ENCODE measurements at places on chromosomes 2 and 18. TPM values are rescaled to one million over a fixed set of nuclear protein-coding genes. Genes with fewer than 3 reads are reported as not detected.

The GPATCH11 gene
- 6.9 TPM for total RNA-seq

The CKAP2L gene
- total RNA-seq = 19.4 TPM

The KCNJ3 gene
- total RNA-seq = not detected

The TGFBRAP1 gene
- 12.2 TPM for total RNA-seq

The OTOF gene
- not detected for total RNA-seq

The HADHB gene
- 81.8 TPM for total RNA-seq

The SIX2 gene
- 0.72 TPM for total RNA-seq

The FBXO48 gene
- total RNA-seq = 0.65 TPM

The LOXHD1 gene
- not detected for total RNA-seq

The GKN1 gene
- total RNA-seq = not detected

The SERPINE2 gene
- total RNA-seq = 81.3 TPM

The NT5C1B gene
- total RNA-seq = not detected

The FKBP1B gene
- 20.7 TPM for total RNA-seq

The CPLX4 gene
- not detected for total RNA-seq

The DHRS9 gene
- 0.65 TPM for total RNA-seq

The MBOAT2 gene
- total RNA-seq = 34.9 TPM

The CMPK2 gene
- 4.7 TPM for total RNA-seq

The EMILIN2 gene
- total RNA-seq = 12.4 TPM

The DHX57 gene
- 10.8 TPM for total RNA-seq
